ENCODE measurements at places on chromosomes 5 and 9. TPM values are rescaled to one million over a fixed set of nuclear protein-coding genes. Genes with fewer than 3 reads are reported as not detected.

DNA sequence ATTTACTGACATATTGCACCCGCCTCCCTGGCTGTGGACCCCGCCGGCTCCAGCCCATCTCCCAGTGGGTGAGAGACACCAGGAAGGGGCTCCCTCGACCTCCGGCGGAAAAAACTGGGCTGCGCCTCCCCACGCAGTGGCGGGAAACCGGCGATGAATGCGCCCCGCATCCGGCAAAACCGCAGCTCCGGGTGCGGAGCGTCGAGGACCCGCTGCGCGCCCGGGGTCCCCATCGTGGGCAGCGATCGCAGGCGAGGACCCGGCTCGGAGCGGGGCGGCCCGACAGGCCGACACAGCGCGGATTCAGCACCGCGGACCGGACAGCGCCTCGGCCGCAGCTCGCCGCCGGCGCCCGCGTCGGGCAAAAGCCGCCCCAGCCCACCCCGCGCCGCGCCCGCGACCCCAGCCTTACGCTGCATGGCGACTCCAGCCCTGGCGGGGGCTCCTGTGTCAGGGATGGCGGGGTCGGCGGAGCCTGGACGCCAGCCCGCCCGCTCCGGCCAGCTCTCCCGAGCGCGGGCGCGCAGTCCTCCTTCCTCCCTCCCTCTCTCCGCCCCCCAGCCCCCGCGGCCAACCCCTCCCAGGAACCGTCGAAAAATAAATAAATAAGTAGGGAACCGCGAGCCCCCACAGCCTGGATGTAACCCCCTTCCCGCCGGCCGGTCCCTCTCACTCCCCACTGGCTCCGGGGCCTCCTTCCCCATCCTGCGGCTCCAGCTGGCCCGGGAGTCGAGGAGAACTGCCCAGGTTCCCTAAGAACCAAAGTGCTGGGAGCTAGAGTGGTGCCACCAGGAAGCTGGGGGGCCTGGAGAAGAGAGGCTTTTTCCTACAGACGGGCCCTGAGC, 3.1 kb downstream of the LHX3 start:
- DNase-seq, result no peak

DIRAS2 gene
- not detected for total RNA-seq

GRCh38 chr5:31854181-31855133, 215.5 kb downstream of the PDZD2 start:
- DNase-seq, result peak; percentile 78

DNA sequence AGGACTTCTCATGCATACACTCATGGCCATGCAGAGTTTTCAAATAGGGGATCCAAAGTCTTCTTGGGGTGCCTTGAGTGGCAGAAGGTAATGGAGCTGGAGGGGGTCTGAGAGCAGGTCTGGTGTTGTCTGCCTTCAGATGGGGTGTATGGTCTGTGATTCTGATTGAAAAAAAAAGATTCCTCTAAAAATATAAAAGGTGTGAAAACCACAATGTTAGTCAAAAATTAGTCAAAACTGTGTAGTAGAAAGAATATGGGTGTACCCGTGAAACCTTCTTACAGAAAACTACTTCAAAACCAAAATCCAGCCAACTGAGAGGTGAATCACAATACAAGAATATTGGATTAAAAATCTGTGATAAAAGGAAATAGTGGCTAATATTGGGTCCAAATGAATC, 20.1 kb downstream of the DOCK2 start:
- DNase-seq, result no peak

DNA sequence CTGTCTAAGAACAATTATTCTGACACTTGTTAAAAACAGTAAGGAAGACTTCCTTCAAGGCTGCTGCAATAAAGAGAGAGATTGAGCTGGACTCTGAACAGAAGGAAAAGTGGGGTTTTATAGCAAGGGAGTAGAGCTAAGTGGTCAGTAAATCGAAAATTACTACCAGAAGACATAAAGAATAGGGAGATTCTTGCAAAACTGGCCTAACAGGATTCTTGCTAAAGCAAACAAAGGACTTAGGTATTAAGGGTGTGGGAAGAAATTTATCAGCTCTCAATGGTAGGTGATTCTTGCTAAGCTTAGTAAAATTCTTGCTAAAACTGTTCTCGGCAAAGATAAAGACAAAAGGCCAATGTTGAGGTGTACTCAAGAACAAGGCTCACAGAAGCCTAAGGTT, 300.5 kb downstream of the SLCO4C1 start:
- DNase-seq, result peak; percentile 8

DNA sequence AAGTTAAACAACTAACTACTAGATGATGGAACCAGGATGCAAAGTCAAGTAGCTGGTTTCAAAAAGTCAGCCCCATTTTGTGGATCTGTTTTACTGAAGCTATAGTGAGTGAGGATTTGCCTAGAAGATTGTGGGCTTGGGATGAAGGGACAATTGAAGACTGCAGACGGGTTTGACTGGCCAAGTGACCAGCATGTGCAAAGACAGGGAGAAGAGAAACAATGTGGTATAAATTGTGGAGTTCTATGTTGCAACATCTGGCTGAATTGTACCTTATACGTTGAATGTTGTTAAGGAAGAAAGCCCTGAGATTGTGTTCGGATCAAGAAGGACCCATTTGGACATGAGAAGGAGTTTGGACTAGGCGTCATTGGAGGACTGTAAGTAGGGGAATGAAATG, 101.8 kb downstream of the MAT2B start:
- no peak for DNase-seq

DNA sequence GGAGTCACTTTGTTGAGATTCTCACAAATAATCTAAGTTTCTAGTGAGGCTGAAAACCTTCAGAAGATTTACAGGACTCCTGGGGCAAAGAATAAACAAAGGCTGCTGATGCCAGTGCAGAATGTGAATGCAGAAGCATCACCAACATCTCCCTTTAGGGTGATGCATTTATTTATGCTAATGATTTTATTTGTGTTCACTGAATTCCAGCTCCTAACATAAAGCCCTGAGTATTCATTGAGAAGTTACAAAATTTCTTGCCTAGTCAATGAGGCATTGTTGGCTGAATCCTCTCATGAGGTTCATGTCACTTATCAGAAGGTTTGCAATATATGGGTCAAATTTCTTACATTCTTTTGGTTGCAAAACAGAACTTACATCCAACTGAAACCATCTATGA, 70.0 kb downstream of the GRIN3A start:
- DNase-seq, result no peak

DNA sequence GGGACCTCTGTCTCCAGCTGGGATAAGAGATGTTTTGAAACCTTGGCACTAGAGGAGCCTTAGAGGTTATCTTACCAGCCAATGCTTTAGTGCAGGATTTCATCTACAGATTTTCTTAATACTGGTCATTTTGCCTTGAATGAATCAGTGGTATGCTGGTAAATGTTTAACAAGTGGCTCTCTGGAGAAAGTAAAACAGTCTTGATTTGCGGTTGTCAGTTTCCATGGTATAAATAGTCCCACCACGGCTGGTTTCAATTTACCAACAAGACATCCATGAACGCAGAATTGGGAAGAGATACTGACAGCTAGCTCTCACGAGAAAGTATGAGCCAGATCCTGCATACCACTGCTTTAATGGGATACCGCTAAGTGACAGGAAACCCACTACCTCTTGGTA, 56.7 kb upstream of the CXCL14 start:
- DNase-seq, result no peak

IL13 gene
- not detected for total RNA-seq

- DNase-seq, result peak; percentile 67
Measured at GRCh38 chr5:61330341-61330844, 1.7 kb upstream of the ZSWIM6 start.

ZNF454 gene
- not detected for total RNA-seq

DNA sequence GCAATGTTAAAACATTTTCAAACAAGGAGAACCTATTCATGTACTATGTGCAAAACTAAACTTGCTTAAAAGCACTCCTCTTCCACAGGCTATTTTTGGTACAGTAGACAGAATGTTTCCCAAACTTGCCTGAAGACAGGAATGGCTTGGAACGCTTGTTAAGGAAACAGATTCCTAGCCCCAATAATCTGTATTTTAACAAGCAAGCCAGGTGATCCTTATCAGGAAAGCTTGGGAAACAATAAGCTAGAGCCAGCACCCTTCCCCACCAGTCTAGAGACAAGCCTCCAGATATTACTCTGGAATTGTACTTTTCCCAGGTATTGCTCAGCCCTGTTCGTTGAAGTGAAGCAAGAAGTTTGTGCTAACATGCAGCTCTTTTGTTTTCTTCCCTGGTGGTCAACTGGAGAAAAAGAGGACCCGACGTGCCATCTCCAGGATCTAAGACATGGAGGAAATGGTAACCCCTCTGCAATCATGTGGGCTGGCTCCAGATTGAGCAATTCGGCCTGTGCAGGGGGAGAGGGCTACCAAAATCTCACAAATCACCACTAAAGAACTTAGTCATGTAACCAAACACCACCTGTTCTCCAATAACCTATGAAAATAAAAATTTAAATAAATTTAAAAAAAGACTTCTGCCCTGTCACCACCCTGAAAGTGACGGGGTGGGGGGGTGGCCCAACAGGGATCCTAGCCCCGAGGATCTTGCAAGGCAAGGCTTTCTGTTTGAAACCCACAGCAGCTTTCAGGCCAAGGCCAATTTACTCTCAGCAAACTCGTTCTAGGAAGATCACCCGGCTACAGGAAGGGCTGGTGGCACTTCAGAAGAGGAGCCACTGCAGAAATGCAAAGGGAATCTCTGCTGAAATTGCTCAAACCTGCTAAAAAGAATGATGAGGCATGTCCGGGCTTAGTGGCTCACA, 48.6 kb downstream of the SHB start:
- DNase-seq, result no peak

- no peak for DNase-seq
Measured at GRCh38 chr5:116517488-116517887, 57.1 kb downstream of the SEMA6A start.

- DNase-seq, result no peak
Measured at GRCh38 chr5:1807451-1808185, 6.4 kb downstream of the NDUFS6 start.

DNA sequence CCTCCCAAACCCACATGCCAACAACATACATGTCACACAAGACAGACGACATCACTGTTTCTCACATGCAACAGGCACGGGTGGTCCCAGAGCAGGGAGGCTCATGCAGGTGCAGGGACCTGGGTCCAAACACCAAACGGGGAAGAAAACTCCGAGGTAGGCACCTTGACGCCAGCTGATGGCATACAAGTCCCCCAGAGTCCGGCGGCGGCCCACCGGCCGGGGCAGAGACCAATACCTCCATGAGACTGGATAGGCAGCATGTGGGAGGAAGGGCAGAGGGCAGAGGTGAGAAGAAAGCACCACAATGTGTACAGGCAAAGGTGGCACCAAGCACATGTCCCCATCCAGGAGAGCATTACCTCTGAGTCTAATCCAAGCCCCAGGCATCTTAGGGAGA, 73.0 kb upstream of the UBTD2 start:
- DNase-seq, result no peak

- no peak for DNase-seq
Measured at GRCh38 chr5:147561435-147561834, 51.6 kb upstream of the DPYSL3 start.

- no peak for DNase-seq
Measured at GRCh38 chr5:115480271-115480670, 64.3 kb downstream of the FEM1C start.

RLN1 gene
- total RNA-seq, result not detected

IL9 gene
- not detected for total RNA-seq

- no peak for DNase-seq
Measured at GRCh38 chr5:158642879-158643278, 456.8 kb downstream of the EBF1 start.

BHMT2 gene
- total RNA-seq, result 0.17 TPM

DNA sequence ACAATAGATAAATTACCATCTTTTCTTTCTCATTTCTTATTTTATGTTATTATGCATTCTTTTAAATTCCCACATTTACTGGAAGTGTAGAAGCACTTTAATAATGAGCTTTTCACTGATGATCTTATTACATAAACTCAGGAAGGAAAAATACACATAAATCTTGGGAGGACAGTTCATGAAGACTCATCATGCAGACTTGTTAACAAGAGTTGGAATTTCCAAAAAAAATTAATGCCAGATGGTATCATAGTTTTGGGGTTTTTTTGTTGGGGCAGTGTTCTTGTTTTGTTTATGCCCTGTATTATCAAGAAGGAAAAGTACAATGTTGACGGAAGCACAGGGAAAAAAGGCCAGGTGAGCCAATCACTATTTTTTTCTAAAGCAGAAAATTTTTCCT, 35.1 kb downstream of the CEMIP2 start:
- peak; percentile 35 for DNase-seq

C1QTNF3 gene
- total RNA-seq, result 1.8 TPM

- DNase-seq, result peak; percentile 64
Measured at GRCh38 chr5:148730942-148731898, 76.9 kb upstream of the HTR4 start.

GPR21 gene
- total RNA-seq, result 1.5 TPM

- peak; percentile 63 for DNase-seq
Measured at GRCh38 chr5:97276474-97277120, 93.5 kb upstream of the RIOK2 start.

NR4A3 gene
- 0.09 TPM for total RNA-seq

GRCh38 chr5:103414604-103415003, 148.0 kb downstream of the NUDT12 start:
- DNase-seq, result peak; percentile 5

- DNase-seq, result no peak
Measured at GRCh38 chr5:67462147-67462546, 265.5 kb upstream of the CD180 start.

NDUFS4 gene
- 55.2 TPM for total RNA-seq

DNA sequence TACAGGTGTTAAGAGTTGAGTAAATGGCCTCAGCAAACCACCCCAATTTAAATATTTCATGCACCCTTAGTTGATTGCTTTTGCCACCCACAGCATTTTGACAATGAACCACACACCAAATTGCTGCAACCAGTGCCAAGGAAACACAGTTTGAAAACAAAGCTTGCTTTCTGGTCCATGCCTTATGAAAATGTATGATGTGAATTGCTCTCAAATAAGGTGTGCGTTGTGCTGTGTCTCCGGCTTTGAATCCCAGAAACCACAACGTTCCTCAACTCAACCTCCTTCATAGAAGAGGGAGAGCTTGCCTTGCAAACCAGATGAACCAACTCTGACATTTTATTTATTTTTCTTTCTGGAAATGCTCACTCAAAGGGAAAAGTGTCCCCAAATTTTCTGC, 762.7 kb downstream of the TLE1 start:
- no peak for DNase-seq

DNA sequence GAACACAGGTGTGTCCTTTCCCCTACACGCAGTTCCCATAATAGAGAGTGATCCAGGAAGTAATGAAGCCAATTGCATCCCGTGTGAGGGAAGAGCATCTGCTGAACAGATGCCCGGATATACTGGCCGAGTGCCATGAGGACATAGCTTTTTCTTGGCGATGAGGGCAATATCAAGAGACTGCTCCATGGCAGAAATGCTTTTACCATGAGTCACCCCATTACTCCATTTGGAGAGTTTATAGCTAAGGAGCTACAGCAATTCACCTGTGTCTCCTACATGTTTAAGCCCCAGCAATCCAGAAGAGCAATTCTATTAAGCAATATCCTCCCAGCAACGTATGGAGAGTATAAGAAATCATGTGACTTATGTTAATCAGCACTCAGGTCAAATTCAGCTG, 222.0 kb upstream of the KLF4 start:
- DNase-seq, result peak; percentile 88

LARP1 gene
- total RNA-seq, result 216 TPM
